ENCODE measurements at places on chromosomes 3 and 15.

DNA sequence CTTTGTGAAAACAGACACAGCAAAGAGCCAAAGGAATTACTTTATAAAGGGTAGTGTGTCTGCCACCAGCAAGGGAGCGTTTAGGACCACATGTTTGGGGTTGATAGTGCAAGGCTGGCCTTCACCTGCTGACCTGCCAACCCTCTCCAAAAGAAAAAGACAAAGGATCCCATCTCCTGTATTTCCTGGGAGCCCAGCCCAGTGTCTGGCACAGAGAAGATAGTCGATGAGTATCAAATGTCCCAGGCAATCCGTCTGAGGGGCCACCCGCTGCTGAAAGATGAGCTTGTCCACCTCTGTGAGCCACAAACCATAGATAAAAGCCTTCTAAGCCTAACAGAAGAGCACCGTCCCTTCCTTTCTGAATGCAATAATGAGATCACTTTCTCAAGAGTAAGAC is 154.8 kb upstream of the CTNNB1 start:
- DNase-seq = no peak

- no peak for DNase-seq
Observed at GRCh38 chr3:9238276-9238675, 11.2 kb downstream of the SRGAP3 start.

- DNase-seq = no peak
Observed at GRCh38 chr3:133988631-133989161, 41.0 kb downstream of the SLCO2A1 start.

DNA sequence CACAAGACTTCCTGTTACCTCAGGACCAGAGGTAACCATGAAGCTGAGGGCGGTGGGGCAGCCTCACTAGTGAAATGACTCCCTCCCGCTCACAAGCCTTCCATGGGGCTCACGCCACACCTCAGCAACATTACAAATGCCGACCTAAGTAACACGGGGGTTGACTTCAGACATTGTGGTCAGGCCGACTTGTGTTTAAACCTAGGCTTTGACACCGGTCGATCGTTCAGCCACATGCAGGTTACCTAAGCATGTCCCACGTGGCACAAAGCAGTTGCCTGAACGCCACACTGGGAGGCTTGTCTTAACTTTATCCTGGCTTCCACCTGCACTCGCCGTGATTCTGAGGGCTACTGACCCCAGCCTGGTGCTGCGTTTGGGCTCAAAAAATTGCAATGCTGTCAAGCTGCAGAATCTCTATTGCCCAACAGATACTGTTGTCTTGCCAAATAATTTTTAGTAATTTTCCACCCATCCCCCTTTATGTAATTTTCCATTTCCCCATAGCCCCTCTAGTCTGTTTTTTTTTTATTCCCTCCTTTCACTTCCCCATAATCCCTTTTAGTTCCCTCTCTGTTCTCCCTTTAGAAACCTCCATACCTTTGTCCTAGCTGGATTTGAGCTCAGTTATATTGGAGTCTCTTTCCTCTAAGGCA is 158.6 kb upstream of the RGMA start:
- no peak for DNase-seq

DNA sequence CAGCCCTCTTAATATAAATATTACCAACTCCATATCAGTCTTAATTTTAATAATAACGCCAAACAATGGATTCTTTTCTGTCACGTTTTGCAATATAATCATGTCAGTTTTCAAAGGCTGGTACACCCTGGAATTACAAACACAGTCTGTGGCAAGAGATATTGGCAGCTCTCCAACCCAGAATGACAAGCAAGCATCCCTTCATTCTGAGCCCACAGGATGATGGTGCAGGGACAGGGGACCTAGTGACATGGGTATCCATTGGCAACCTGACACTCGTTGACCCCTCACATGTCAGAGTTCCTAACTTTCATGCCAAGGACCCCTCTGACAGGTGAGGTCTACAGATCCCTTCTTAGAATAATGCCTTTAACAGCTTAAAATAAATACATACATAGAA is 154.5 kb upstream of the TSC22D2 start:
- DNase-seq = no peak

- no peak for DNase-seq
Observed at GRCh38 chr3:197027896-197028727, 1.5 kb downstream of the MELTF start.

DNA sequence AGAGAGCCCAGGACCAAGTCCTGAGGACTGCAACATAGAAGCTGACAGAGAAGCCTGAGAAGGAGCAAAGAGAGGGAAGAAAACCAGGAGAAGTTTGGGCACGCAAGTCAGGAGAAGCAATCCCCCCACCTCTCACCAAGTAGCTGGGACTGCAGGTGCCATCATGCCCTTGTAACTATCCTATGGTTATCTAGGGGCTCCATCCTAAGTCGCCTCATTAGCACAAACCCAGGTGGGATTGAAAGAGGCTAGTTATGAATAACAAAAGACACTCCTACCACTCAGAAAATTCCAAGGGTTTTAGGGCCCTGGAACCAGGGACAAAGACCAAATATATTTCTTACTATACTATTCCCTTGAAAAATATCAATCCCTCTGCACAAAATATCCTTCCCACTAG is 53.5 kb downstream of the CCR4 start:
- DNase-seq = no peak

GRCh38 chr3:113574213-113574612 is 41.9 kb downstream of the SIDT1 start:
- no peak for DNase-seq

All from LNCaP clone FGC (cell line).